Activated effector memory CD4-positive, alpha-beta T cell treated with Interleukin-2 at 50 U/mL for 16 hours (primary cell): ENCODE measurements at places on chromosomes 12 and 14.

DNA sequence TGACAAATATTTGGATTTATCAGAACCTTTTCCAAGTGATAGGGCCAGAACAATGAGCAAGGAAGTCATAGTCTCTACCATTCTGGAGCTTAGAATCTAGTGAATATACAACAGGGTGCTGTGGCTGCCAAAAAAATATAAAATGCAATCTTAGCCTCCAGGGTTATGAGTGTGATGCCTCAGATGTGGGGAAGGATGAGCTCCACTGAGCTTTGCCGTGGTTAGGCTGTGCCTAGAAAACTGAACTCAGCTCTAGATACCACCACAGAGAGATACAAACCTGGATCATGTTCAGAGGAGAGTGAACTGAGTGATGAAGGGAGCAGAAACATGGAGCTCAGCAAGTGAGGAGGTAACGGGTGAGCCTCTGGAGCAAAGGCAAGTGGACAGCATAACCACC lies 138.1 kb upstream of the HIF1A start:
- DNase-seq, result no peak

GRCh38 chr12:124898923-124899294 lies 15.5 kb downstream of the UBC start:
- no peak for DNase-seq

- DNase-seq, result no peak
These were observed 4.9 kb upstream of the GPR132 start for GRCh38 chr14:105069871-105070759.

DNA sequence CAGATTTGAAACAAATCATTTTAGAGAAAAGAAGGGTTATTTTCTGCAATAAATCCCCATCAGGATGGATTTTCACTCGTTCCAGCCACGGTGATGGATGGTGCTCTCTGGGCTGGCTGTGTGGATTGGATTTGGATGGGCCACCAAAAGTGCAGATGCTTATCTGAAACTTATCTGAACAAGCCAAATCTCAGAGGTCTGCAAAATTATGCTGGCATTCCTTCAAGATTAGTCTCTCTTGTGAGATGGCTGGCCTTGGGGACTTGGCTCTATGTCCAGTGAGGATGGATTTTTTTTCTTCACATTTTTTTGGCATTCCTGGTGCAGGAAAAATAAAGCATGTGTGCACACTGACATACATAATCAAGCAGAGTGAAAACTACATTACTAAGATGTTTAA lies 341.9 kb downstream of the GXYLT1 start:
- no peak for DNase-seq

- DNase-seq, result no peak
These were observed 17.6 kb downstream of the KERA start for GRCh38 chr12:91040096-91040755.

DNA sequence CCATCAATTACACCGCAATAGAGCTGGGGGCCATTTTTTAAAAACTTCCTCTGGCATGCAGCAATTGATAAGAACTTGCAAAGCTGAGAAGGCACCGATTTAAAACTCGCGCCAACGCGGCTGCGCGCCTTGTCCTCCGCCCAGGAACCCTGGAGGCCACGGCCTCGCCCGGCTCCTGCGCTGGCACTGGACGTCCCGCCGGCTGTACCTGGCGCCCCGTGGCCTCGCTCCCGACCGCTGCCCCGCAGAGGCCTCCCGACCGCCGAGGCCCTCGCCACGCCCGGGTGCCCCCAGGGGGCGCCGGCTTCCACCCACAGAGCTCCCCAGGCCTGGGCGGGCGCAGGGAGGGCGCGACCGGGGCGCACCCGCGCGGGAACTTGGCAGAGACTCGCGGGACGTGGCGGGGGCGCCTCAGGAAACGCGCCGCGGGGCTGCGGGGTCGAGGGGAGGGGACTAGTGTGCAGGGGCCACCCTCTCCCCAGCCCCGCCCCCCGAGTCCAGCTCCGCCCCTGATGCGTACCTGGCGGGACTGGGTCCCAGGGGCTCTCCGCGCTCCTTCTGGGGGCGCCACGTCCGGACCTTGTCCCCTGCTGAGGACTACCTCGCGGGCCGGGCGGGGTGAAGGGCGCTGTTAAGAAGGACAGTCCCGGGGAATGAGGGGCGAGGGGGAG lies 65.7 kb downstream of the TNFAIP2 start:
- DNase-seq, result peak; percentile 4

- DNase-seq, result no peak
These were observed 47.0 kb downstream of the INTS13 start for GRCh38 chr12:26890784-26891183.

DNA sequence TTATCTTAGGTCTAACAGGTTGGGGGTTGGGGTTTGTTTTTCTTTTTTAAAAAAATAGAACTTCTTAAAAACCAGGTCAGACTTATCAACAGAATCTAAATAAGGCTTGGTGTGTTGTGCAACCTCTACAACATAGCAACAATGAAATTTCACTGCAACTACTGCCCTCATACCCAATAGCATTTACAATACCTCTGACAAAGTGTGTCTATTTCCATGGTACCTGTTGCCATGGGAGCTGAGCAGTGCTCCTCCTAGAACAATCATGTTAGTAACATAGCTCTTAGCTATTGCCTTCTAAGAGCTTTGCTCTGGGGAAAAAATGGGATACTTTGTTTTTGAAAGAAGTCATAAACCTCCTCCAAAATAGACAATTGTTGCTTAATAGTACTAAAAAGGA lies 103.3 kb upstream of the CCDC175 start:
- no peak for DNase-seq

DNA sequence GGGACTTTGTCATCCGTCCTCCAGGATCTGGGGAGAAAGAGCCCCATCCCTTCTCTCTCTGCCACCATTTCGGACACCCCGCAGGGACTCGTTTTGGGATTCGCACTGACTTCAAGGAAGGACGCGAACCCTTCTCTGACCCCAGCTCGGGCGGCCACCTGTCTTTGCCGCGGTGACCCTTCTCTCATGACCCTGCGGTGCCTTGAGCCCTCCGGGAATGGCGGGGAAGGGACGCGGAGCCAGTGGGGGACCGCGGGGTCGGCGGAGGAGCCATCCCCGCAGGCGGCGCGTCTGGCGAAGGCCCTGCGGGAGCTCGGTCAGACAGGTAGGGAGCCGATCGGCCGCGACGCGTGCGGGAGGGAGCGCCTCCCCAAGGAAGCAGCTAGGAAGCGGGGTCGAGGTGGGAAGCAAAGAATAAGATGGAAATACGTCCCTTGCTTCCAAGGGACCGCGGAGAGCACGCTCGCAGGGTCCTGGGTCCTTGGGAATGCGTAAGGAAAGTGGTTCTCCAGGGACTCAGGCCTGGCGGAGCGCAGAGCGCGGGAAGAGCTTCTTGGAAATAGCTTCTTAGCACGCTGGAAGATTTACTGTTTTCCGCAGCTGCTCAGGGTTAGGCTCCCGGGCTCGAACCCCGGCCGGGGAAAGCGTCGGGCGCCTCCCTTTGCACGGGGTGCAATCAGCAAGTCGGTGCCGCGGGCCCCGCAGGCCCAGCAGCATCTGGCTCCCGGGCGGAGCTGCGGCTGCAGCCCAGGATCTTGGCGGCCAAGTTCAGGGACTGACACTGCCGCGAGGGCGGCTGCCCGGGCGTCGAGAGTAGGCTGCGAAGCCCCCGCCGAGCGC lies 457 bp downstream of the SOCS2 start:
- no peak for DNase-seq

- DNase-seq, result no peak
These were observed 16.8 kb upstream of the LEMD3 start for GRCh38 chr12:65152596-65152995.

GRCh38 chr12:7498809-7499208 lies 4.8 kb downstream of the CD163 start:
- DNase-seq, result no peak

DNA sequence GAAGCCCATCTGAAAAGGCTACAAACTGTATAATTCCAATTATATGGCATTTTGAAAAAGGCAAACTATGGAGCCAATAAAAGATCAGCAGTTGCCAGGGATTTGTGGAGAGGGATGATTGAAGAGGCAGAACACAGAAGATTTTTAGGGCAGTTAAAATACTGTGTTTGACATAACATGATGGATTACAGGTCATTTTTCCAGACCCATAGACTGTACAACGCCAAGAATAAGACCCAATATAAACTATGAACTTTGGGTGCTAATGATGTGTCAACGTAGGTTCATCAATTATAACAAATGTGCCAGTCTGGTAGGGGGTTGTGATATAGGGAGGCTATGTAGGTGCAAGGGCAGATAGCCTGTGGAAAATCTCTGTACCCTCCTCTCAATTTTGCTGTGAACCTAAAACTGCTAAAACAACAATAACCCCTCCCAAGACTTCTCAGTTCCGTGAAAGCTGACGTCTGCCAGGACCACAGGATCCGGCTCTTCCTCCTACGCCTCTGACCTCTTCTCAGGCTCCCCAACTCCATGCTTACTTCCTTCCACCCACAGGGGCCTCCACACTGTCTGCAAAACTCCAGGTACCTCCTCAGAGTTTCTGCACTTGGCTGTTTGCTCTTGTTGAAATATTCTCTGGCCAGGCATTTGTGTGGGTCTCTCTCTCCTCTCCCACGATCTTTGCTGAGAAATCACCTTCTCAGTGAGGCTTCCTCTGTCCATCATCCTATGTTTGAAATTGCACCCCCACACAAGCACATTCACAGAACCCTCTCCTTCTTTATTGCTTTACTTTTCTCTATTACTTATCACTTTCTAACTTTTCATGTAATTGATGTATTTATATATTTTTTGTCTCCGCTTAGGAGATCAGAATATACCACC lies 131.4 kb downstream of the BBS10 start:
- DNase-seq, result no peak

- no peak for DNase-seq
These were observed 95.9 kb downstream of the PHLDA1 start for GRCh38 chr12:75935539-75936242.

DNA sequence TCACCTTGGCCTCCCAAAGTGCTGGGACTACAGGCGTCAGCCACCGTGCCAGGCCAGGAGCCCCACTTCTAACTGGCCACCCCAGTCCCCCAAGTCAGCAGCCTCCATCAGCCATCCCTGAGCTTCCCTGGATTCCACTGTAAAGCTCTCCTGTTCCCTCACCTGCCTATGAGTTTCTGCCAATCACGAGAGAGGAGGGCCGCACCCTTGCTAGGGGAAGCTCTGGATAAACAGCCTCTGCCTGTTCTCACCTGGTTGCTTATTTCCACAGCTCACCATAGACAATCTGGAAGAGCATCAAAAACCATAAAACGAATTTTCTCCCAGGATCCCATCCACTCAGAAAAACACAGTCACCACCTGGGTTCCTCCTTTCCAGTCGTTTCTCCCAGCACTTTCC lies 5.0 kb downstream of the CDCA4 start:
- DNase-seq, result no peak

DNA sequence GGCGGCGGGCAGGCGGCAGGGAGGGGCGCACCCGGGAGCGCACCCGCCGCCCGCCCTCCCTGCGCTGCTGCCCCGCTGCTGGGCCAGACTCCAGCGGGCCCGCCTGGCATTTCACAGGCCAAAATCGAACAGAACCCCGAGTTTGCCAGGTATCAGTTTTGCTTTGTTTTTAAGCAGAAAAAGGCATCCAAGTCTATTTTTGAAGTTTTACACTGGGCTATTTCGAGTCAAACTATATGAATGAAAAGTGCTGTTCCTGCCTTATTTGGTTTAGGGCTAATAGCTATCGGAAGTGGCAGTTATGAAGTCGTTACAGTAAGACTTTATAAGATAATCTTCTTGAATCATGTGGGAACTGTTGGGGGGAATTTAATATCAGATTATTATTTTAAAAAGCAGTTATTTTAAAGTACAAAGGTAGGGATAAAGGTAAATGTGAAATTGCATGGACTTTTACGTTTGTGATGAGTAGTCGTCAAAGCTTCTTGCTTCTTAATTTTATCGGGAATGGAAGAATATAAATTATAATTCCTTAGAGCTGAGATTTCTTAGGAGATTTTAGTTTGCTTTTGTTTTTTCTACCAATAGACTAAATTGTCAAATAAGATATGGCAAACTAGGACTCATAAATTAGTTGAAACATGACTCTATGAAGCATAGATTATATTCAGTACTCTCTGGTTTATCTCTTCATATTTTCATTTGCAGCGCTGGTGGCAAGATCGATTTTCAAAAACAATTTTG lies 1.1 kb downstream of the MSRB3 start:
- no peak for DNase-seq

DNA sequence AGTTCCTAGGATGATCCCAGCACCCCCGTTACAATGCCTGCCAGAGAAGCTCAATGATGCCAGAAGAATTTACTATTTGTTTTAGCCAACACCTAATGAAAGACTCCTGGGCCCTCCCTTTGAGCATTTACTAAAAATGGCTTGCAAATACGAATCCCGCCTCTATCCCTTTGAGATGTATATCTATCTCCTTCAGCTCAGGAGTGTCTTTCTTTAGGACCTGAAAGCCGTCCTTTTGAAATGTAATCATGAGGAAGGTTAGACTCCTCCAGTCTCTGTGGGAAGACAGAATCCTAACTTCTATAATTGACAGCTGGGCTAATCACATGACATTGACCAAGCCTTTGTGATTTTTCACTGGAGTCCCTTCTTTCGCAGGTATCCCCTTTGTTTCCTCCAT lies 19.2 kb upstream of the DYNC1H1 start:
- no peak for DNase-seq

DNA sequence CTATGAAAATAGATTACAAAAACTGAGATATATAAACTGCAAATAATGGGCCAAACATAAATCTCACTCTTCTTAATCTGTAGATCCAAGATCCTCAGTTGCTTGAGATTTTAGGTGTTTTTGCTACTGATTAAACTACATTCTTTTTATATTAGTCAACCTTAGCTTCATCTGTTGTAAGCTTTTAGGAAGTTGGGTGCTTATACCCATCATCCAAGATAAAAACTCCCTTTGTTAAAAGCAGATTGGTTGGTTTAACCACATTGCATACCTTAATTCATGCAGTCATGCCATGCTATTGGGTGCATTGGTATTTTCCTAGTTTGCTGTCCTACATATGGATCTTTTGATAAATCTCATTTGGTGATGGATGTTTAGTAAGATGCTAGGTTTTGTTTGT lies 46.2 kb upstream of the DIP2B start:
- no peak for DNase-seq

DNA sequence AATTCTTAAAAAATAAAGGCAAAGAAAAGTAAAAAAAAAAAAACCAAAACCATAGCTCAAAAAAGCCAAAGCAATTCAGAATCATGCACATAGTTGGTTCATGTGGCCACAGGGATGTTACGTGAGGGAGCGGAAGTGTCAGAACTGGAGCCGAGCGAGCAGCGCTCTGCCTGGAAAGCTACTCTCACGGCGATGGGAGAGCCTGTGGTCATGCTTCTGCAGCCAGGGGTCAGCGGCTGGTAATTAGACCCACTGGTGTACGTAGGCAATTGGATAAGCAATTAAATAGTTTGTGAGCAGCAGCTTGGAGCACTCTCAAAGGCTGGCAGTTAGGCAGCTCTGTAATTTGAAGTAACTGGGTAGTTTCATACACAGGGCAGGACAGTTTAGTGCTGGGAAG lies 58.1 kb downstream of the TRHDE start:
- no peak for DNase-seq

GRCh38 chr14:33317675-33318074 lies 379.0 kb downstream of the NPAS3 start:
- no peak for DNase-seq

- no peak for DNase-seq
These were observed 16.3 kb downstream of the MAP4K5 start for GRCh38 chr14:50516091-50516490.

GRCh38 chr12:45893240-45893639 lies 97.1 kb downstream of the SCAF11 start:
- no peak for DNase-seq
